ENCODE measurements at places on chromosomes 12 and 14.

DNA sequence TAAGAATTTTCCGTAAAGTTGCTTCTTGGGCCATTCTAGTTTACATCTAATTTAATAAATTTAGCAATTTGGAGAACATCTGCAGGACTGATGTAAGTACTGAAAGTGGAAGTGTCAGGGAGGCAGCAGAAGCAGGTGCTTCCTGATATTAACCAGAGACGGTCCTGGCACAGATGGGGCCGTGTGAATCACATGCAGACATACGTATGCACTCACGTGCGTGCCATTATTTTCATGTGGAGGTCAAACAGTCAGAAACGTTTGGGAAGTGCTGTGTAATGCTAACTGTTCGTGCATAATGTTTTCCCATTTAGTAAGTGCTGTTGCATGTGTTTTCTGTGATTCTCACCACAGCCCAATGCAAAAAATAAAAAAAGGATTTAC is 87.8 kb upstream of the DYNC1H1 start:
- DNase-seq, result peak; percentile 88

- DNase-seq, result no peak
Measured at GRCh38 chr12:109727039-109727723, 13.6 kb downstream of the FAM222A start.

DNA sequence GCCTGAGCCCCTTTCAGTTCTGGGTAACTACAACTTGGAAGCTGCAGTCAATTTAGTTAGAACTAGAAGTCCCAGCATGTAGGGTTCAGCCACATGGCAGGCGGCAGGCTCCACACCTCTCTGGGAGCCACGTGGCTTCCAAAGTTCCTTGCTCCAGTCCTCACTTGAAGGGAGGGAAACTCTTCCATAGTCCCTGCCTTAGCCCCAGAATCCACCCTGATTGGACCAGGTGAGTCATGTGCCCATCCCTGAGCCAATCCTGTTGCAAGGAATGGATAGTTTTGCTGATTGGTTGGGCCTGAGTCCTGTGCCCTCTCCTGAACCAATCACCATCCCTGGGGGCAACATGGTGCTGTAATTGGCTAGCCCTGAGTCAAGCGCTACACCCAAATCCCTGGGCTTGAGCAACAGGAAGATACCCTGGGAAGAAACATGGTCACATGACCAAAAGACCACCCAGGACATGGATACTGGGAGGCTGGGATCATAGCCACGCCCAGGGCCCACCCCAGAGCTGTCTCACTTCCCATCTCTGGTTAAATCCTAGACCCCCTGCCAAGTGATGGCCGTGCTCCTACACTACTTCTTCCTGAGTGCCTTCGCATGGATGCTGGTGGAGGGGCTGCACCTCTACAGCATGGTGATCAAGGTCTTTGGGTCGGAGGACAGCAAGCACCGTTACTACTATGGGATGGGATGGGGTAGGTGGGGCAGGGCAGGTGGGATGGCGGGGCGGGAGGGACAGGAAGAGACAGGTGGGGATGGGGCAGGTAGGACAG is 154.7 kb downstream of the ADGRD1 start:
- DNase-seq, result no peak

- DNase-seq, result no peak
Measured at GRCh38 chr14:76877871-76878270, 51.7 kb downstream of the LRRC74A start.

DNA sequence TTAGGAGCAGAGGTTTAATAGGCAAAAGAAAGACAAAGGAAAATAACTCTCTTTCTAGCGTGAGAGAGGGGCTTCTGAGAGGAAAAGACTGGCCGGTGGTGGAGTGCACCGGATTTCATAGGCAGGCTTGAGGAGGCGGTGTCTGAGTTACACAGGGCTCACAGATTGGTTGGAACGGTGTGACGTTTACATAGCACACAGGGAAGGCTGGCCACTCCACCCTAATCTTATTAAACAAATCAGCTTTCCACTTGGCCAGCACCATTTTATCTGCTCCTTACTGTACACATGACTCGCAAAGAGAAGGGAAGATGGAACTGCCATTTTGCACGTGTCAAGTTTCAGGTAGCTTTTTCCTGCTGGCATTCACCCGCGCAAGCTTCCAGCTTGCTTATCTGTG is 587.7 kb downstream of the RPL10L start:
- DNase-seq, result no peak

GRCh38 chr12:18250313-18250916 is 10.9 kb upstream of the PIK3C2G start:
- DNase-seq, result peak; percentile 4
